ENCODE measurements at places on chromosomes 11 and 22. TPM values are rescaled to one million over a fixed set of nuclear protein-coding genes. Genes with fewer than 3 reads are reported as not detected.

C22orf31 gene
- total RNA-seq: not detected

KCNK7 gene
- total RNA-seq: 5.5 TPM

GAL3ST1 gene
- not detected for total RNA-seq

PDGFB gene
- 1.3 TPM for total RNA-seq

LRRC4C gene
- total RNA-seq: 0.38 TPM

PANX3 gene
- total RNA-seq: not detected

SGSM1 gene
- total RNA-seq: 0.15 TPM

ELFN2 gene
- total RNA-seq: not detected

IL10RA gene
- 2.2 TPM for total RNA-seq

VEGFB gene
- total RNA-seq: 28.6 TPM

TSSK2 gene
- not detected for total RNA-seq

LDLRAD3 gene
- 5.0 TPM for total RNA-seq

- no peak for DNase-seq
Measured at GRCh38 chr11:64384981-64385944, 26.3 kb downstream of the RPS6KA4 start.

DNA sequence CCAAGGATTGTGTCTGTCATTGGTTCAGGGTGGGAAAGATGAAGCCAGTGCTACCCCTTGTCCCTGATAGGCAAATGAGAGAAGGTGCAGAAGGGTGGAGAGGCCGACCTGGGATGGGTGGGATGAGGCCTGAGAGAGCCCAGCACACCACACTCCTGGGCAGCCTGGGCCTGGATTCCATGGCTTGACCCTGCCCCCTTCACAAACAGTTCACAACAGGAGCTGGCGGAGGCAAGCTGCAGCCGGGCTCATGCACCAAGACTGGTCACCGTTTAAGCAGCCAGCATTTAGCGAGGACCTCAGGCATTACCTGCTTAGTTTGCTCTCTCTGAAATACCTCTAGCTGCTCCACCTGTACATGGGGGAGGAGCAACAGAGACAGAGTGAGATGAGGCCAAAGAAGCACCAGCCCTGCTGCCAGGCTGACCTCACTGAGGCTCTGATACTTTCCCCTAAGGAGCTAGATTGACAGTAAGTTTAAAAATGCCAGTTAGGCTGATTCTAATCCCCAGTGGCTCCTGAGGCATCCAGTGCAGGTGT lies 13.5 kb downstream of the IL18BP start:
- no peak for DNase-seq

DNA sequence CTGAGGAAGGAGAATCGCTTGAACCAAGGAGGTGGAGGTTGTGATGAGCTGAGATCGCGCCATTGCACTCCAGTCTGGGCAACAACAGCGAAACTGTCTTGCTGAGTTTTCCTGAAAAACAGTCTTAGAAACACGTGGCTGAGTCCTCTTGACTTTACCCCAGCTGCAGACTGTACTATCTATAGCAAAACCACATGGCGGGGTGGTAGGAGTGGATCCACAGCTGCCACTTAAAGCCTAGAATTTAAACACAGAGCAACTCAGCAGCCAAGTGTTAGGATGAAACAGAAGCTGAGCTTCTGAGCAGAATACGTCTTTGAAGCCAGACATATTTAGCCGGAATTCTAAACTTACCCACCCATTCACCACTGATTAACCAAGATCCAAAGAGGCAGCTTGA lies 14.1 kb downstream of the PATZ1 start:
- no peak for DNase-seq

DNA sequence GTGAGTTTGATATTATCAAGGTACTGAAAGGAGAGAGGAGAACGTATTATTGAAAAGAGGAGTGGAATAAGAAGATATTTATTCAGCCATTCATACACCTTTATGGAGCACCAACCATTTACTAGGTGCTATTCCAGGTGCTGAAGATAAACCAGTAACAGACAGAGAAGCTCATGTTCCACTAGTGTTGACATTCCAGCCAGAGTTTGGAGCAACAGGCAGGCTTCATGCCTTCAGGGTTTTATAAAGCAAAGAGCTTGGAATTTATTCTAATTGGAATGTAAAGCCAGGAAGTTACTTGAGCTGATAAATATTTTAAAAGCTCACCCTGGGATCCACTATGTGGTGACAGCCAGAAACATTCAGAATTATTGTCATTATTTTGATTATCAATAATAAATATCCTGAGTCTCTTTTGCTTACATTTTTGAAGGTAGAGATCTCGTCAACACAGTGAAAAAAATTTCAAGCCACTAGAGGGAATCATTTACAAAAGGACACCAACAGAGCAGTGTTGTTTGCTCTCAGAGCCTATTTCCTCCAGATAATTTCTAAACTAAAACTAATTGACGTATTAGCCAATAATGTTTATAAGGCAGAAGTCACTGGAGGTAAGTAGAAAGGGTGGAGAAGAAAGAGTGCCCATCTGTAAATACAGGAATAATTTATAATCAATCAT lies 172.0 kb downstream of the KCNA4 start:
- DNase-seq: no peak

GRCh38 chr11:33109294-33109895 lies 51.9 kb downstream of the CSTF3 start:
- DNase-seq: no peak

DNA sequence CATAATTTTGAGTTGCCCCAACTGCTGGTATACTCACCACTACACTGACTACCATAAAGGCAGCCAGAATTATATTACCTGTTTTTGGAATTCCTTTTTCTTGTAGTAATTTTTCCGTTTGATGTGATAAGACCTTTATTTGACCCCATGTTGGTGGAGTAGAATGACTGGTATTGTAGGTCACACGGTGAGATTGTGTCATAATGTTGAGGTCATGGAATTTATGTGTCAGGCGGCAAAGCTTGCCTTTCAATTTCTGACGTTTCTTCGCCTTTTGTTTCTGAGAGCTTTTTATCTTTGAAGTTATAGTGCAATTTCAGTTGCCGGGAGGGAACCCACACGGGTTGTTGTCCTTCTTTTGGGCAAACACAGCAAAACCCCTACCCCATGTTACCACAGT lies 13.0 kb downstream of the OR52K1 start:
- DNase-seq: no peak

GRCh38 chr11:95764267-95764898 lies 25.2 kb downstream of the FAM76B start:
- DNase-seq: no peak

GRCh38 chr11:2887515-2888195 lies 2.1 kb upstream of the CDKN1C start:
- DNase-seq: no peak

DNA sequence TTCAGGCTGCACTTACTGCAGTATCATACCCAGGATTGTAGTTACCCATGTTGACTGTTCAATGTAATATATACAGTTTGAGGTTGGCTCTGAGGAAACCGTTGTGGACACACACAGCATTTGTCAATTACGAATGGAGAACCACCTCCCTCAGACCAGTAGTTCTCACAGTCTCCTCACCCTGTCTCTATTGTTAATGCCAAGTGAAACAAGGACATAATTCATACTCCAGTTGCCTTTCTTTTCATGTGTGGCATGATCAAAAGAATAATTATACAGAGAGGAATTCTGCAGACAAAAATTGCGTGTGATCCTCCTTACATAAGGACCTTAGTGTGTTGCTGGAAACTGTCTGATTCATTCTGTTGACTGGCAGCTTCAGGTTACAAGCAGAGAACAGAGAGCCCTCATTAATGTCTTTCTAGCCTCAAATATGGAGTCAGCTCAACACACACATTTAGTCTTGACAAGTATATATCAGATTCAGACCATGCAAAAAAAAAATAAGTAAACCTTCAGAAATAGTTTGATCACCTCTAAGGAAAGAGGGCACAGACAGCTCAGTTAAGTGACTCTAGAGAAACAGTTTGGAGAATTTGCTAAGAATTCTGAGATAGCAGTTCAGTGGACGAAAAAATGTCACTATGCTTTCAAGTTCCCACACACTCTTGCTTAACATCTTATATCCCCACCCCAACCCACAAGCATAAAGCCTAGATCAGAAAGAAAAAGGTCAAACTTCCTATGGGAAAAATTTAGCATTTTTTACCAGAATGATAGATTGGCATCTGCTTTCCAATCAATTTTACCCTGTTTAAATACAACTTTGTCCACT lies 96.1 kb downstream of the MAML2 start:
- no peak for DNase-seq

GRCh38 chr11:119223856-119224255 lies 17.7 kb downstream of the CBL start:
- no peak for DNase-seq

GRCh38 chr11:92458486-92458885 lies 233.9 kb downstream of the FAT3 start:
- no peak for DNase-seq

DNA sequence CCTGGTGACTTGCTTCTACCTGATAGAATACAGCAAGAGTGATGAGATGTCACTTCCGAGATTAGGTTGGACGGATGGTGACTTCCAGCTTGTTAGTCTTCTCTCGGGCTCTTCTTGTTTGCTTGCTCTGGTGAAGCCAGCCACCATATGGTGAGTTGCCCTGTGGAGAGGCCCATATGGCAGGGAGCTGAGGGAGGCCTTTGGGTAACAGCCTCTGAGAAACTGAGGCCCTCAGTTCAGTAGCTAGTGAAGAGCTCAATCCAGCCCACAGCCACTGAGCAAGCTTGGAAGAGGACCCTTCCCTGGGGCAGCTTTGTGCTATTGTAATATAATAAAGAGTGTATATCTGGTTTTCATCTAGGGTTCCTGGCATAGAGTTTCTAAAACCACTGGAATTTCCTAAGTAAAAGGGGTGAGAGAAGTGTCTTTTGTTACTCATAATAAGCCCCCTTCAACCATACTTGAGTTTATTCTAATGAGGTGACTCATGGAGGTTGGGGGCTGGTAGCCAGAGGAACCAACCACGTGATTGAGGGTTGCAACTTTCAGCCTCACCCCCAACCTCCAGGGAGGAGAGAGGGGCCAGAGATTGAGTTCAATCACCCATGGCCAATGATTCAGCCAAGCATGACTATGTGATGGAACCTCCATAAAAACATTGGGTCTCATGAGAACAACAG lies 8.0 kb upstream of the TPCN2 start:
- DNase-seq: no peak

- no peak for DNase-seq
Measured at GRCh38 chr11:371716-372590, 2.7 kb downstream of the B4GALNT4 start.

- DNase-seq: no peak
Measured at GRCh38 chr11:47991894-47992293, 11.5 kb downstream of the PTPRJ start.

GRCh38 chr11:125129316-125129993 lies 18.0 kb upstream of the TMEM218 start:
- DNase-seq: no peak

DNA sequence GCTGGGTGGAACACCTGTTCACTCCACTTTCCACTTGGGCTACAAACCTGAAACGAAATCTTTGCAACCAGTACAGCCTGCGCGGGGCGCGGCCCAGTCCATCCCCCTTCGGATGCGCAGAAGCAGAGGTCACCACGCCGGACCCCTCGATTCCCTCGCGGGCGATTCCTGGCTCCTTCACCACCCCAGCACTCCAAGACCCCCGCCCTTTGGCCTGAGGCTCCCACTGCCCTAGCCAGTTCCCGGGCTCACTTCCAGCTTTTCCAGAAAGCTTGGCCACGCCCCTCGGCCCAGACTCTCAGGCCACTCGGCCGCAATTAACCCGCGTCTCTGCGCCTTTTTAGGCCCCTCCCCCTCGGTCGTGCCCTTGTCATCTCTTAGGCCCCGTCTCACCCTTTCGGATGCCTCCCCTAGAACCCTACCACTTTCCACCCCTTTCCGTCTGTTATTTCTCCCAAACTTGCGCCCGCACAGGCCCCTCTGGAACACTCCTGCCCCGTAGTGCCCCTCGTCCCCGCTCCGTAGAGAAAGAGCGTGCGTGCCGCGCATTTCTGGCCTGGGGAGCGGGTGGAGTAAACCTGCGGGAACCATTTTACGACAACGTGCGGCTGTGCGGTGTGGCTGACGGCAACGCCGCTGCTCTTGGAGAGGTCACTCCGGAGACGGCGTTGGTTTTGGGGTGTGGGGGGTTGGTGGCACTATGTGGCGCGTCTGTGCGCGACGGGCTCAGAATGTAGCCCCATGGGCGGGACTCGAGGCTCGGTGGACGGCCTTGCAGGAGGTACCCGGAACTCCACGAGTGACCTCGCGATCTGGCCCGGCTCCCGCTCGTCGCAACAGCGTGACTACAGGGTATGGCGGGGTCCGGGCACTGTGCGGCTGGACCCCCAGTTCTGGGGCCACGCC lies at the start of gene DLAT:
Gene DLAT, plus strand, starts transcription at position 636 of the 906 bp plus-strand sequence. Its CDS starts 65 bp downstream, at position 701.
- peak; percentile 38 for DNase-seq

DNA sequence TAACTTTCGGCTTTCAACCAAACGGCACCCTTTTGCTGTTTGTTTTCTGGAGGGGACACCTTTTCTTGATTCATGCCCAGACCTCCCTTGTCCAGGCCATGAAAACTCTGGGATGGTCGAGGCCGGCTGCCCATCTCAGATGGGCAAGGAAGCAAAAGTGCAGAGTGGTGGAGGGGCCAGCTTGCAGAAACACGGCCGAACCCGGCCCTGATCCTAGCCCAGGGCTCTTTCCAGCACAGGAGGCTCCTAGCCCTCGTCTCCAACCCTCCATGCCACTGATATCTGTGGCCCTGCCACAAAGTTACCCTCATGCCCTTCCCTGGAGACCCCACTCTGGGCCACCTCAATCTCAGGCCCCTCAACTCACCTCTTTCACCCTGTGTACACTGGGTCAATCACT lies 18.9 kb upstream of the SLC22A12 start:
- no peak for DNase-seq

GRCh38 chr22:18931905-18932652 lies 4.0 kb downstream of the PRODH start:
- no peak for DNase-seq

Data from esophagus squamous epithelium (tissue), 5 donors.